Small intestine (tissue), 16 donors: ENCODE measurements at places on chromosomes 4 and X. TPM values are rescaled to one million over a fixed set of nuclear protein-coding genes. Genes with fewer than 3 reads are reported as not detected.

ZCCHC18 gene
- polyA plus RNA-seq: 0.70 TPM

ERAS gene
- 0.07 TPM for polyA plus RNA-seq

ARAP2 gene
- 14.1 TPM for polyA plus RNA-seq

HSFX4 gene
- not detected for polyA plus RNA-seq

STK32B gene
- polyA plus RNA-seq: 0.58 TPM

FOXP3 gene
- 0.47 TPM for polyA plus RNA-seq

SLC38A5 gene
- 3.5 TPM for polyA plus RNA-seq

DUX4 gene
- polyA plus RNA-seq: not detected

SLC25A31 gene
- polyA plus RNA-seq: not detected

GRCh38 chrX:13188731-13189309 lies 131.0 kb downstream of the ATXN3L start:
- H3K27ac ChIP-seq: no peak overlapping the region
- no peaks in the 10 kb centered on the region for H3K4me1 ChIP-seq
- no peaks in the 10 kb centered on the region for H3K27me3 ChIP-seq
- H3K4me3 ChIP-seq: no peak overlapping the region
- no peak for DNase-seq

- no peak for DNase-seq
- no peaks in the 10 kb centered on the region for H3K4me1 ChIP-seq
- H3K36me3 ChIP-seq: no peaks in the 10 kb centered on the region
- H3K27me3 ChIP-seq: peaks cover 1% of the 10 kb centered on the region
- no peak overlapping the region for H3K4me3 ChIP-seq
Observed at GRCh38 chr4:147586637-147587036, 30.6 kb upstream of the TMEM184C start.

DNA sequence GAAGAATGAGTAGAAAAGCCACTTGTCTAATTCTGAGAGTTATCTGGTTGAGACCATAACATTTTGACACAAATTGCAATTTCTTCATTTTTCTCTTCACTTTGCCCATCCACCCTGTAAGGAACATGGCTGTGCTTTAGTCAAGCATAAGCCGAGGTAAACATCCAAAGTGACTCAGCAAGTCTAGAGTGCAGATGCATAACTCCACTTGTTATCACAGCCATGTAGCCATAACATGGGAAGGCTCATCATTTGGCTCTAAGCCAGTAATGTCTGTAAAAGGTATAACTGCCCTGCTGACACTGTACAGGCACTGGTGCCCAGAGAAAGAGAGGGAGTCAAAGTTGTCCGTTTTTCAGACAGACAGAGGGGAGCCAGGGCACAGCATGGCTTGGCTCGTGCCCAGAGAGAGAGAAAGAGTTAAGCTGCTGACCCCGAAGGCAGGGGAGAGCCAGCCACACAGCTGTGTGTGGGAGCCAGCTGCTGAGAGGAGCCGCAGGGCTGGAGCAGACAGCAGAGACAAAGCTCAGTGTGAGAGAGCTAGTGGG lies 76.9 kb upstream of the EXOC1L start:
- no peaks in the 10 kb centered on the region for H3K36me3 ChIP-seq
- H3K4me1 ChIP-seq: no peaks in the 10 kb centered on the region
- H3K27ac ChIP-seq: no peak overlapping the region
- H3K4me3 ChIP-seq: no peak overlapping the region

GRCh38 chr4:113645288-113645687 lies 116.2 kb downstream of the CAMK2D start:
- H3K36me3 ChIP-seq: no peaks in the 10 kb centered on the region
- H3K27ac ChIP-seq: no peak overlapping the region
- H3K4me1 ChIP-seq: peaks cover 42% of the 10 kb centered on the region
- no peak overlapping the region for H3K4me3 ChIP-seq
- no peak for DNase-seq

DNA sequence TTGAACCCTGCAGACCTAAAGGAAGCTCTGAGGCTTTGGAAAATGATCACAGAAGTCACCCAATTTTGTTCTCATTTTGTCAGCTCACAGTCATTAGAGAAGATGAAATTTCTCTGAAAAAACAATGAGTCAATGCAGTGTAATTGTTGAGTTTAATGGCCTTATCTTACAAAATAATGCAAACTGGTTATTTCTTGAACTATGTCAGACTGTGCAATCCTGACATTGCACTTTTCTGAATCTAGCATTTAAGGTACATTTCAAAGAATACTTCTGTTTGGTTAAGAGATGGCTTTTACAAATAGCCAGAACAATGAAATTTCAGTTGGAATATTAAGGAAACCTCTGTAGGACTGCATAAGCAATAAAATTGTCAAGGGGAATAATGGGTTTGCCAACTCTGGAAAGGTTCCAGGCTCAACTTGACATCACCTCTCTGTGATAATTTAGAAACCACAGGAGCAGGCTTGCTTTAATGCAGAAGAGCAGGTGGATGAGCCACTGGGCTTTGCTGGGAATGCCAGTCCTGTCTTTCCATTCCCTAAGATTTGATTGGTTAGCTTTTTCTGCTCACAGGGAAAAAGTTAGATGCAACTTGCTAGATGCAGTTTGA lies 222.8 kb downstream of the FRMPD4 start:
- no peak overlapping the region for H3K4me3 ChIP-seq
- no peaks in the 10 kb centered on the region for H3K36me3 ChIP-seq
- no peak for DNase-seq
- no peaks in the 10 kb centered on the region for H3K4me1 ChIP-seq
- no peak overlapping the region for H3K27ac ChIP-seq
- no peaks in the 10 kb centered on the region for H3K27me3 ChIP-seq

DNA sequence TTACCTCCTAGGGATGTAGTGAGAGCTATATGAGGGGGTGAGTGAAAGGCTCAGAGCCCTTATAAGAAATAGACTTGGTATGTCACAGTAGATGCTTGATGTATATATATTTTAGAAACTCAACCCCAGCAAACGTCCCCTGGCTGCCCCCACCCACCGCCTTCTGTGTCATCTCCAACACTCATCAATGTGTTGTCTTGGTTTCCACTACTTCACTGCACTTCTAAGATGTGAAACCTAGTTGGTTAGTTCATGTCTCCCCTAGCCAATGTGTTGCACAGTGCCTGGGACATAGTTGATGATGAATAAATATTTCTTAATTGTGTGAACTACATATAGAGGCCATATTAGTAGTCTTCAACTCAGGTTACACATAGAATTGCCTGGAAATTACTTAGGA lies 4.4 kb downstream of the FGFBP2 start:
- H3K27me3 ChIP-seq: no peaks in the 10 kb centered on the region
- no peak overlapping the region for H3K27ac ChIP-seq
- H3K4me3 ChIP-seq: no peak overlapping the region
- H3K4me1 ChIP-seq: no peaks in the 10 kb centered on the region

DNA sequence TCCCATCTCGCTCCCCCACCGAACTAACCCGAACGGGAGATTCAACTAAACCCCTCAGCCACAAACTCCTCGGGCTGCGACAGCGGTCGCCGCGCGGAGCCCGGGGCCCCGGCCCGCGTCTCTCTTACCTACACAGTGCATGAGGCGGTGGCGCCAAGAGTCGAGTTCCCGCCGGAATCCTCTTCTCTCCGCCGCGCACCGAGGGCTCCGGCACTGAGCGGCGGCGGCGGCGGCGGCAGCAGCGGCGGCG lies 160 bp downstream of the LCORL start:
- no peaks in the 10 kb centered on the region for H3K4me1 ChIP-seq

GRCh38 chr4:42454755-42455420 lies 57.6 kb downstream of the SHISA3 start:
- DNase-seq: no peak
- no peak overlapping the region for H3K27ac ChIP-seq
- H3K27me3 ChIP-seq: no peaks in the 10 kb centered on the region
- peaks cover 2% of the 10 kb centered on the region for H3K36me3 ChIP-seq

DNA sequence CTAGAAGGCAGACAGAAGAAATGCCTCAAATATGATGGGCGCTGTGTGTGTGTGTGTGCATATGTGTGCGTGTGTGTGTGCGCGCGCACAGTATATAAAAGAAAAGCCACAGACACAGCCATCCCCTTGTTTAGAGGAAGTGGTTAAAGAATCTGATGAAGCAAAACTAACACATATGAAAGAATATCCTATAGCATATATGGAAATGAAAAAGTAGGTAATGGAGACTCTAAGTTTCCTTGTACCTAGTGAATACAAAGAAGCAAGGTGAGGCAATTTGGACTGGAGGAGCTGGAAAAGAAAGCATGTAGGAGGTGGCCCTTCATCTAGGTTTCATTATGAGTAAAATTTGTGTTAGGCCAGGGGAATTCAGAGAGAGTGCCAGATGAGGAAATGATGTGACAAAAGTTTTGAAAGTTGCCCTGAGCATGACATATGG lies 58.6 kb upstream of the MCF2 start:
- no peaks in the 10 kb centered on the region for H3K27me3 ChIP-seq
- H3K36me3 ChIP-seq: peaks cover 2% of the 10 kb centered on the region
- H3K27ac ChIP-seq: no peak overlapping the region
- no peaks in the 10 kb centered on the region for H3K4me1 ChIP-seq

- no peak for DNase-seq
- no peaks in the 10 kb centered on the region for H3K4me1 ChIP-seq
- no peak overlapping the region for H3K4me3 ChIP-seq
- no peaks in the 10 kb centered on the region for H3K36me3 ChIP-seq
- H3K27me3 ChIP-seq: no peaks in the 10 kb centered on the region
Observed at GRCh38 chr4:111847296-111848008, 297.8 kb upstream of the FAM241A start.

DNA sequence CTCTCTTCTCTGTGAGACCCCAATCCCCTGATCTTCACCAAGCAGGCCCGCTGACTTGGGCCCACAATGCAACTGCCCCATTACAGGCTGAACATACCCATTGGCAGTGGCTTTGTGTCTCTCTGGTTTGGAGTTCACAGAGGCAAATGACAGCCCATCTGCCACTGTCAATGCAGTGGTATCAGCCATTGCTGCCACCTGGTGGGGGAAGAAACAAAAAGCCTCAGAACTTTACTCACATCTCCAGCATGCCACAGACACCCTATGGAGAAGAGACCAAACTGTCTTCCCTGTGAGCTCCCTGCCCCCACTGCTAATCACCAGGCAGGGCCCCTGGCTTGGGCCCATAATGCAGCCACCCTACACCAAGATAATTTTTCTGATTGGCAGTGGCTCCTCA lies 729.3 kb upstream of the ACTRT1 start:
- DNase-seq: peak; percentile 19
- H3K4me3 ChIP-seq: no peak overlapping the region
- H3K4me1 ChIP-seq: no peaks in the 10 kb centered on the region

GRCh38 chr4:122539861-122540465 lies 80.9 kb downstream of the IL21 start:
- no peak overlapping the region for H3K27ac ChIP-seq
- H3K36me3 ChIP-seq: no peaks in the 10 kb centered on the region
- DNase-seq: no peak
- no peaks in the 10 kb centered on the region for H3K4me1 ChIP-seq
- H3K27me3 ChIP-seq: no peaks in the 10 kb centered on the region

GRCh38 chr4:185771711-185772390 lies 40.1 kb downstream of the SORBS2 start:
- H3K36me3 ChIP-seq: no peaks in the 10 kb centered on the region
- DNase-seq: no peak
- no peak overlapping the region for H3K27ac ChIP-seq
- no peak overlapping the region for H3K4me3 ChIP-seq

GRCh38 chr4:185638548-185639301 lies 103.4 kb upstream of the PDLIM3 start:
- H3K27me3 ChIP-seq: no peaks in the 10 kb centered on the region
- DNase-seq: no peak
- H3K27ac ChIP-seq: no peak overlapping the region
- no peaks in the 10 kb centered on the region for H3K36me3 ChIP-seq

- no peaks in the 10 kb centered on the region for H3K4me1 ChIP-seq
- DNase-seq: no peak
- no peaks in the 10 kb centered on the region for H3K27me3 ChIP-seq
- no peak overlapping the region for H3K4me3 ChIP-seq
Observed at GRCh38 chrX:130118441-130119311, 8.4 kb upstream of the ELF4 start.

DNA sequence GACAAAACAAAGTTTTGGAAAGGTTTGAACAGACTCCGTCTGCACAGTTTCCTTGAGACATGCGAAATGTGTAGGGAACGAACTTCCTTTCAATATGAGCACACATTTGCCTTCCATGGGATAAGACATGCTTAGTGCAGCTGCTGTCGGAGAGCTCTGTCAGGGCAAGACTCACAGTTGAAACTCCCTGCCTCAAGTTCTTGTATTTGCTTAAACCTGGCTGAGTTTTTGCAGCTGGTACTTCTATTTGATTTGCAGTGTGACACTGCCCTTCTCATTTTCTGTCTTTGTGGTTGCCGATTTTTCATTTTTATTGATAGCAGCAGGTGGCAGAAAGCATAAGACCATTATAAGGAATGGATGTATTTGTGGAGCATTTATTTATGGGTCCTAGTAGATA lies 18.2 kb upstream of the RHOH start:
- no peaks in the 10 kb centered on the region for H3K4me1 ChIP-seq
- H3K27ac ChIP-seq: no peak overlapping the region
- no peaks in the 10 kb centered on the region for H3K36me3 ChIP-seq

GRCh38 chr4:94827481-94828110 lies 69.8 kb downstream of the BMPR1B start:
- no peak for DNase-seq
- no peaks in the 10 kb centered on the region for H3K4me1 ChIP-seq
- H3K27me3 ChIP-seq: peaks cover 2% of the 10 kb centered on the region
- no peaks in the 10 kb centered on the region for H3K36me3 ChIP-seq

GRCh38 chrX:3712870-3713224 lies 602 bp downstream of the PRKX start:
- H3K27ac ChIP-seq: peak overlapping the region; percentile 78
- H3K4me3 ChIP-seq: peak overlapping the region; percentile 51
- H3K36me3 ChIP-seq: no peaks in the 10 kb centered on the region
- no peaks in the 10 kb centered on the region for H3K4me1 ChIP-seq

DNA sequence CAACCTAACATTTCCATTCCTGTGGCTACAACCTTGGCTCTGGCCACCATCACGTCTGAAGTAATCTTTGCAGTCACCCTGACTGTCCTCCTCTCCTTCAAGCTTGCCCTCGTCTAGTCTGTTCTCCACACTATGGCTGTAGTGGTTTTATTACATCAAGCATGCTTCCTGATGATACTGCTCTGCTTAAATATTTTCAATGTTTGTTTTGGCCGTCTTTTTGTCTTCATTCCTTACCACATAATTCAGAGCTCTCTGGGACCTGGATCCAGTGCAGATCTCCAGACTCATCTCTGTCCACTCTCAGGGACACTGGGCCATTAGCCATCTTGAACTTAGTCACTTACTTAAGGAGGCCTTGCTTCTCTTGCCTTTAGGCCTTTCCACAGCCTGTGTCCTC lies 27.7 kb upstream of the FREM3 start:
- H3K27me3 ChIP-seq: no peaks in the 10 kb centered on the region
- H3K4me3 ChIP-seq: no peak overlapping the region
- DNase-seq: no peak
- no peak overlapping the region for H3K27ac ChIP-seq

- H3K4me3 ChIP-seq: no peak overlapping the region
- no peak for DNase-seq
- no peaks in the 10 kb centered on the region for H3K4me1 ChIP-seq
- H3K27ac ChIP-seq: no peak overlapping the region
- no peaks in the 10 kb centered on the region for H3K27me3 ChIP-seq
Observed at GRCh38 chr4:94944726-94945125, 187.0 kb downstream of the BMPR1B start.
